ENCODE measurements at places on chromosomes 1 and 21. TPM values are rescaled to one million over a fixed set of nuclear protein-coding genes. Genes with fewer than 3 reads are reported as not detected.

GRCh38 chr1:17061486-17061885 lies 7.7 kb upstream of the SDHB start:
- no peak for DNase-seq

DNA sequence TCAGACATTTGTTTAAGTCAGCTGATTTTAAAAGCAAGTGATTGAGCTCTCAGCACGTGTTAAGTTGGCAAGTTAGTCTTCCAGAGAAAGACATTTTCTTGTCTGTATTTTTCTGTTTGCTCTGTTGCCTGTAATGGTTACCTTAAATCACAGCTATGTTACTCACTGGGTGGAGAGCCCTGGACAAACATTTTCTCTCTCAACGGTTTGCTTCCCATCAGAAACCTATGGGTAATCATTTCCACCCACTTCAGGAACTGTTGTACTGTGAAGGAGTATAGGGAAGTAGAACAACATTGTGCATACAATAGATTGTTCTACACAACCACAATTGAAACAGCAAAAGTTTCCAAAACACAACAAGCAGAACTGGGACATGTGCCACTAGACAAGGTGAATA lies 113.9 kb upstream of the DPT start:
- DNase-seq, result no peak

- DNase-seq, result no peak
Measured at GRCh38 chr1:228941666-228942065, 206.4 kb downstream of the RHOU start.

- no peak for DNase-seq
Measured at GRCh38 chr1:118589238-118589846, 398.8 kb downstream of the TBX15 start.

- DNase-seq, result no peak
Measured at GRCh38 chr1:23748016-23748415, 4.7 kb downstream of the ELOA start.

GRCh38 chr1:83097715-83098114 lies 901.2 kb downstream of the TTLL7 start:
- DNase-seq, result no peak

GRCh38 chr1:24921938-24922662 lies 8.0 kb downstream of the RUNX3 start:
- no peak for DNase-seq

DNA sequence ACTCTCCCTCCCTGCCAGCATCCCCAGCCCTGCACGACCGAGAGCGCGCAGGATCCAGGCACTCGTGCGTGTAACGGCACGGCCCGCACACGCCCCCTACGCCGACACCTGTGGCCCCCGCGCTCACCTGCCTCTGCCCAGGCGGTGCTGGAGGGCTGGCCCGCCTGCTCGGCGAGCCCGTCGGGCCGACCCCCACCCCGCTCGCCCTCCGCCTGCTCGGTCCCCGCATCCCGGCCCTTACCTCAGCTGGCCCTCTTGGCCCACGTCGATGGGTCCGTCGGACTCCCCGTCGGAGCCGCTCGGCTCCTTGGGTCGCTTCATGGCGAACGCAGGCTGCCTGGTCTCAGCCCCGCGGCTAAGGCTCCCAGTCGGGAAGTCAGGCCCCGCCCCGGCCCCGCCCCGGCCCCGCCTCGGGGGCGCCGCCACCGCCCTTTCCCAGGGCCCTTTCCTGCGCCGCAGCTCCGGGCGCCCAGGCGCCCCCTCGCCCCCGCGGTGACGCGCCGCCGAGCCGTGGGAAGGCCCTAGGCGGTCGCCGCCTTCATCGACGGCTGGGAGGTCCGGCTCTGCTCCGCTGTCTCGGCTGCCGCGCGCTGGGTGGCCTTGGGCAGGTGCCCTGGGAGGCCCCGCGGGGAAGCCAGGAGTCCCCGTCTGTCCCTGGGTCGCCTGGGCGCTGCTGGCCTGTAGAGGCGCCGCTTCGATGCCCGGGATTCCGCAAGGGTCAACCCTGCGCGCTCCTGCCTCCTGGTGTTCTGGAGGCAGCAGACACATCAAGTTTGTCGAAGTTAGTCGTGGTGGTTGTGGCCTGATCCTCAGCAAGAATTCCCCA lies at the start of gene HEYL:
Gene HEYL (minus strand): TSS at position 339 of the 826 bp plus-strand sequence. CDS start 18 bp downstream, at position 321.
- peak; percentile 55 for DNase-seq

GRCh38 chr1:46577671-46578070 lies 26.2 kb upstream of the KNCN start:
- no peak for DNase-seq

The PRAMEF26 gene
- total RNA-seq, result not detected

The CHIT1 gene
- 0.14 TPM for total RNA-seq

The IFI44L gene
- total RNA-seq, result not detected
